ENCODE measurements at places on chromosomes 4 and X. TPM values are rescaled to one million over a fixed set of nuclear protein-coding genes. Genes with fewer than 3 reads are reported as not detected.

DNA sequence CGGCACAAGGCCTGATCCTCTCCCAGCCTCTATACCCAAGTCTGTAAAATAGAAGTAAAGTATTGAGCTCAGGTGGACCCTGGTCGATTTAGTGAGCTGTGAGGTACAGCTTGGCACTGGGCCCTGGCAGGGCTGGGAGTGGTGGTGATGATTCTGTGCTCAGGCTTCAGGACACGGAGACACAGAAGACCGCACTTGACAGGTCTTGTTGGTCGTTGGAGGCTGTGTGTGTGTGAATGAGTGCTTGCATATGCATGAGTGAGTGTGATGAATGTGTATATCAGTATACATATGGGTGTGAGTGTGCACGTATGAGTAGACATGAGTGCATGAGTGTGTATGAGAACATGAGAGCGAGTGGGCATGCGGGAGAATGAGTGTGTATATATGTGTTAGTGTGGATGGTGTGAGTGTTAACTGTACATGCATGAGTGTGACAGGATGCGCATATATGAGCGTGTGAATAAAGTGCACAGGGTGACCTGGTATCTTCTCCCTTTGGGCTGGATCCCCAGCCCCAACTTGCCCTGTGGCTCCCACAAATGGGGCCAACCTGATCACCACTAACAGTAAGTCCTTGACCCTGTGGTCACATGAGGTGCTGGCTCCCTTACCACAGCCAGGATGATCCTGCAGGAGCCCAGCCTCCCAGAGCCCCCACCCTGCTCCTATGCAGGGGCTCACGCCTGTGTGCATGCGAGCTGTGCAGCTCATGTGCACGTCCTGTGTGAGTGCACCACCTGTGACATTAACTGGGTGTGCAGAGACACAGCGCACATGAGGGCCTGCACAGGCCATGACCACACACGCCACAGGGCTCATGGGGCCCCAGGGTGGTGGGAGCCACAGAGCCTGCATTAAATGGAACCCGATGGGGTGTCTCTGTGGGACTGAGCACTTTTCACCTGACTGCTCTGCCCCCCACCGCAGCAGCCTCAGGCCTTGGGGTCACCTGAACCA is 20.8 kb downstream of the SH3BP2 start:
- no peak for DNase-seq

GRCh38 chr4:130640592-130640991 is 1544.6 kb downstream of the C4orf33 start:
- no peak for DNase-seq

GRCh38 chr4:181659202-181659601 is 584.0 kb upstream of the TENM3 start:
- no peak for DNase-seq

DNA sequence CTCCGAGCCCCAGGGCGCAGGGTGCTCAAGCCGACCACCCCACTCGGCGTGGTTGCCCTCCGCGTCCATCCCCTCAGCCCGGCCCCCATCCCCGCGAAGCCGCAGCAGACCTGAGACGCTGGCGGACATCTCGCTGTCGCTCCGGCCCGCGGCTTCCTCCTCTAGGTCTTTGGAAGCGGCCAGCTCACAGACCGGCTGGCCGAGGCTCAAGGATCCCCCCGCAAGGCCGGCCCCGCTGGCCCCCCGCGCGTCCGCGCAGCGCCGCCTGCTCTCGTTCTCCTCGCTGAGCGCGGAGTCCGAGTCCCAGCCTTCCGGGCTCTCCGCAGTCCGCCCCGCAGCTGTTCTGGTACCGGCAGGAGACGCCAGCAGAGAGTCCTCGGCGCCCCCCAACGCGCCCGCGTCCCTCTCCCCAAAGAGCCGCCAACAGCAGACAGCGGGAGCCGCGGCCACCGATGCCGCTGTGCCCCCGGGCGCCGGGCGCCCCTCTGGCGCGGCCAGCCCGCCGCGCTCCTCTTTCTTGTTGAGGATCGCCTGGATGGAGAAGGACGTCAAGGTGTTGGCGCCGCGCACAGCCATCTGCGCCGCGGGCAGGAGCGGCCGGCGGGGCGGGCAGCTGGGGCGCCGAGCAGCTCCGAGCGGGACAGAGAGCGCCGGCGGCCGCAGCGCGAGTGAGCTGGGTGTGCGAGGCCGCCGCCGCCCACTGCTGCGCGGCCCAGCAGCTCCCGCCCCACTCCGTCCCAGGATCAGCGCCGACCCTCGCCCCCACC is at the start of gene NKX3-2:
Gene NKX3-2 (minus strand): TSS at position 670 of the 767 bp plus-strand sequence. CDS start 94 bp downstream, at position 576.
- no peak for DNase-seq

DNA sequence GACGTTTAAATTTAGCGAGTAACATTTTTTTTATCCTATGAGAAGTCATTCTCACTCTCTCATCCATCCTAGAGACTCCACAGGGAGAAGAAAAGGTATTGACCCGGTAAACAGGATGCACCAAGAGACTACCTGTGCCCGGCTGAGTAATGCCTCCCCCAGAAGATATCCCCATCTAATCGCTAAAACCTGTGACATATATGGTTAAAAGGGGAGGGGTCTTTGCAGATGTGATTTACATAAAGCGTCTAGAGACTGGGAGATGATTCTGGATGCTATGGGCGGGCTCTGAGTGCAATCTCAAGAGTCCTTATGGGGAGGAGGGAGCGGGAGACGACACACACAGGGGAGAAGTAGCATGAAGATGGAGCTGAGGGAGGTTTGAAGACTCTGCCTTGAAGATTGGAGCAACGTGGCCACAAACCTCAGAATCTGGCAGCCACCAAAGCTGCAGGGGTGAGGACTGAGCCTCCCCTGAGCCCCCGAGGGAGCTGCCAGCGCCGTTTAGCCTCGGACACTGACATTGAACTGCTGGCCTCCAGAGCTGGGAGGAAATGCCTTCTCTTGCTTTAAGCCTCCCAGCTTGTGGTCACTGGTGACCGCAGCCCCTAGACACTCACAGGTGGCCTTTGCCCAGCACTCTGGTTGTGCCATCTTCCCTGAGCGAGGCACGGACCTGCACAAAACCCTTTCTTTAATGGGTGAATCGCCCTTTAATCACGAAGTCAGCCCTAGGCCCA is 11.2 kb downstream of the ABLIM2 start:
- no peak for DNase-seq

GRCh38 chr4:140094438-140095420 is 59.3 kb downstream of the MAML3 start:
- DNase-seq: no peak

GRCh38 chr4:84948056-84948455 is 18.4 kb downstream of the WDFY3 start:
- DNase-seq: no peak

DNA sequence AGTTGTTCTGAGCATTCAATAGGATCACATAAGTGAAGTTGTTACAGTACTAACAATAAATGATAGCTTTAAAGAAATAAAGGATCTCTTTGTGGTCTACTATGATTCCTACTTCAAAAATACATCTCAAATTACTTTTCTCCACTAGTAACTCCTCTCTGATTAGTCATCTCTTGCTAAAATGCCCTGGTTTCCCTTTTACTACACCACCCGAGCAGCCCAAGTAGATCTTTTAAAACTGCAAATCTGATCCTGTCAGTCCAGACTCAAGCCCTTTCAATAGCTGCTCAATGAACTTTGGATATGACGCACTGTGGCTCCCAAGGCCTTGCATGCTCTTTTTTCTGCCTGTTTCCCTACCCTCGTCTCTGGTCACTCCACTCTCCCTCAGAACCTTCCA is 97.5 kb downstream of the MAOA start:
- no peak for DNase-seq

DNA sequence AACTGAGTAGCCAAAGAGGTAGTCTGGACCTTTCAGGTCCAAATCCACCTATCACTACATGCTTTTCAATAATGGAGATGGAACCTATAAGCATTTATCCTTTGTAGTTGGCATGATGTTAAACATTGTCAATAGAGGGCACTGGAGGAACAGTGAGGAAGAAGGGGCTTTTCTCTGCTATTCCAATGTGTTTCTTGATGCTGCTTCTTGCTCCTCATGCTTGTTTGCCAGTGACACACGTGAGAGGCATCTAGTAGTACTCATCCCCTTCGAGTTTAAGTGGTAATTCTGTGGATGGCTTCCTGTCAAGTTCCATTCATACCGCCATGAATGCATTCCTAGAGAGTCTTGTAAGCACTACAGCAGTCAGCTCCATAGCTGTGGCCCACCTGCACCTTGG is 84.0 kb downstream of the NAA11 start:
- no peak for DNase-seq

GRCh38 chr4:65983061-65983460 is 312.8 kb upstream of the EPHA5 start:
- no peak for DNase-seq

The TMPRSS11D gene
- not detected for total RNA-seq

The USP51 gene
- not detected for total RNA-seq

Measured in HepG2 (cell line).